ENCODE measurements at places on chromosomes 11 and 22. TPM values are rescaled to one million over a fixed set of nuclear protein-coding genes. Genes with fewer than 3 reads are reported as not detected.

DNA sequence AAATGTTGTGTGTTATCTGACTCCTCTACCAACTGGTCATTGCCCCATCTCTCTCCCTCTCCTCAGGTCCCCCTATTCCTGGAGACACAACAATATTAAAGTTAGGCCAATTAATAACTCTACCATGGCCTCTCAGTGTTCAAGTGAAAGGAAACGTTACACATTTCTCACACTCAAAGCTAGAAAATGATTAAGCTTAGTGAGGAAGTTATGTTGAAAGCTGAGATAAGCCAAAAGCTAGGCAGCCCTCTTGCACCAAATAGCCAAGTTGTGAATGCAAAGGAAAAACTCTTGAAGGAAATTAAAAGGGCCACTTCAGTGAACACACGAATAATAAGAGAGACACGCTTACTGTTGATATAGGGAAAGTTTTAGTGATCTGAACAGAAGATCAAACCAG, 6.9 kb downstream of the DLG2 start:
- H3K36me3 ChIP-seq = no peaks in the 10 kb centered on the region
- H3K4me3 ChIP-seq = no peak overlapping the region
- no peaks in the 10 kb centered on the region for H3K4me1 ChIP-seq
- no peaks in the 10 kb centered on the region for H3K27me3 ChIP-seq
- DNase-seq = no peak
- no peak overlapping the region for H3K27ac ChIP-seq

- H3K4me1 ChIP-seq = peaks cover 9% of the 10 kb centered on the region
- no peaks in the 10 kb centered on the region for H3K27me3 ChIP-seq
- H3K4me3 ChIP-seq = no peak overlapping the region
- no peak overlapping the region for H3K27ac ChIP-seq
- H3K36me3 ChIP-seq = no peaks in the 10 kb centered on the region
- DNase-seq = no peak
These were observed 92.5 kb downstream of the APIP start for GRCh38 chr11:34823639-34824038.

DNA sequence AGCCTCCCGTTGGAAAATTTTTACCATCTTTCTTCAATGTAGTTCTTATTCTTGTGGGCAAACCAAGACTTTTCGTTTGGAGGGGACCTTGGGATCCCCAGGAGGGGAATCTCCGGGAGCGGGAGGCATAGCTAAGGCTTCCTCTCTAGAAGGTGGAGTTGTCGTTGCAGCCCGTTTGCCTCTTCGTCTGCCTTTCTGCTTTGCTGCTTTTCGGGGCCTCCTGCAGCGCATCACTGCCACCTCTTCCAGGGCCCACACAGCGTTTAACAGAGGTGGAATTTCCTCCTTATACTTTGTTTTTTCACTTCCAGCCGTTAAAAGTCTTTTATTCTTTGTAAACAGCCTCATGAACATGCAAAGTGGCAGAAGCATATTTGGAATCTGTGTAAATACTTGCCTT, 3.5 kb upstream of the IFITM3 start:
- H3K27me3 ChIP-seq = no peaks in the 10 kb centered on the region
- no peak overlapping the region for H3K27ac ChIP-seq
- peaks cover 28% of the 10 kb centered on the region for H3K4me1 ChIP-seq
- H3K4me3 ChIP-seq = no peak overlapping the region
- no peaks in the 10 kb centered on the region for H3K36me3 ChIP-seq

The MRPL17 gene
- polyA plus RNA-seq = 42.6 TPM

DNA sequence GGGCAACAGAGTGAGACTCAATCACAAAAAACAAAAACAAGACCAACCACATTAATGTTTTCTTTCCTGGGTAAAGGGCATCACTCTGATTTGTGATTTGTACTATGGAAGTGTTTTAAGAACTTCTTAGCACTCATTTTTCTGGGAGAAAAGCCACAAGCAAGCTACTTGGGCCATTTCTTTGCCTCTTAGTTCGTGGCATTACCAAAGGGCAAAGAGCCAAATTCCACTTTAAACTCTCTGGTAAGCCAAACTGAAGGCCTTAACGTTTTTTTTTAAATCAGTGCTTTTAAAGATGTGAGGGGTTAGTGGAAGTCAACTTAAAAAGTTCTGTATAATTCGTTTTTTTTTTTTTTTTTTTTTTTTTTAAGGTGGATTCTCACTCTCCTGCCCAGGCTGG, 36.9 kb downstream of the CAT start:
- H3K4me1 ChIP-seq = no peaks in the 10 kb centered on the region
- no peak for DNase-seq
- H3K27me3 ChIP-seq = no peaks in the 10 kb centered on the region
- H3K4me3 ChIP-seq = no peak overlapping the region
- peaks cover 13% of the 10 kb centered on the region for H3K36me3 ChIP-seq

DNA sequence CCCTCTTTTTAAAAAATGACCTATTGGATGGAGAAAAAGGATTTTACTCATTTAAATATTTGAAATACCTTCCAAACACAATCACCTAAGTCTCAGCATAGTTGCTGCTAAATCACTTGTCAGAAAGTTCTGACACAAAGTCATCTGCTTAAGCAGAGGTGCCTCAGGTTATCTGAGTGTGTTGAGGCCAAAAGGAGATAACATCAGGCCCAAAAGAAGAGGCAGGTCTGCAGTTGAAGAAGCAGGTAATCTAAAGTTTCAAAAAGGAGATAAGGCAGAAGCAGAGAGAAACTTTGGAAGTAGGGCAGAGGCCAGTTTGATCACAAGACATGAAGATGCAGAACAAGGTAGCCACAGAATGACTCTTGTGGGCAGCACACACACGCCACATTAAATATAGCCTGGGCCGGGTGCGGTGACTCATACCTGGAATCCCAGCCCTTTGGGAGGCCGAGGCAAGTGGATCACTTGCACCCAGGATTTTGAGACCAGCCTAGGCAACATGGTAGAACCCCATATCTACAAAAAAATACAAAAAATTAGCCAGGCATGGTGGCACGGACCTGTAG, 175.7 kb upstream of the API5 start:
- H3K4me1 ChIP-seq = no peaks in the 10 kb centered on the region
- H3K4me3 ChIP-seq = no peak overlapping the region
- H3K27ac ChIP-seq = no peak overlapping the region
- H3K36me3 ChIP-seq = no peaks in the 10 kb centered on the region

The IRAG1 gene
- polyA plus RNA-seq = not detected

GRCh38 chr22:32985899-32986765, 72.0 kb downstream of the SYN3 start:
- peak; percentile 10 for DNase-seq
- H3K27me3 ChIP-seq = no peaks in the 10 kb centered on the region
- H3K27ac ChIP-seq = no peak overlapping the region

The MAP6 gene
- not detected for polyA plus RNA-seq

GRCh38 chr11:11373934-11374333, 20.9 kb upstream of the CSNK2A3 start:
- DNase-seq = no peak
- no peak overlapping the region for H3K4me3 ChIP-seq
- no peaks in the 10 kb centered on the region for H3K36me3 ChIP-seq
- H3K27ac ChIP-seq = no peak overlapping the region
- H3K4me1 ChIP-seq = no peaks in the 10 kb centered on the region

The ANO9 gene
- 9.4 TPM for polyA plus RNA-seq

The LUZP2 gene
- not detected for polyA plus RNA-seq

- H3K27me3 ChIP-seq = no peaks in the 10 kb centered on the region
- H3K27ac ChIP-seq = no peak overlapping the region
- DNase-seq = no peak
- peaks cover 18% of the 10 kb centered on the region for H3K4me1 ChIP-seq
- H3K4me3 ChIP-seq = no peak overlapping the region
These were observed 35.3 kb downstream of the EHF start for GRCh38 chr11:34656062-34656720.

GRCh38 chr11:121544956-121545355, 92.2 kb upstream of the SORL1-AS1 start:
- H3K4me3 ChIP-seq = no peak overlapping the region
- no peak overlapping the region for H3K27ac ChIP-seq
- peaks cover 38% of the 10 kb centered on the region for H3K4me1 ChIP-seq
- H3K27me3 ChIP-seq = no peaks in the 10 kb centered on the region
- DNase-seq = no peak

GRCh38 chr11:121394785-121395184, 57.3 kb upstream of the SORL1 start:
- no peak overlapping the region for H3K27ac ChIP-seq
- no peak overlapping the region for H3K4me3 ChIP-seq
- no peaks in the 10 kb centered on the region for H3K27me3 ChIP-seq
- DNase-seq = no peak
- H3K4me1 ChIP-seq = peaks cover 7% of the 10 kb centered on the region

- no peaks in the 10 kb centered on the region for H3K27me3 ChIP-seq
- no peak overlapping the region for H3K27ac ChIP-seq
- no peak overlapping the region for H3K4me3 ChIP-seq
These were observed 127.1 kb downstream of the SLC1A2 start for GRCh38 chr11:35292279-35292678.

DNA sequence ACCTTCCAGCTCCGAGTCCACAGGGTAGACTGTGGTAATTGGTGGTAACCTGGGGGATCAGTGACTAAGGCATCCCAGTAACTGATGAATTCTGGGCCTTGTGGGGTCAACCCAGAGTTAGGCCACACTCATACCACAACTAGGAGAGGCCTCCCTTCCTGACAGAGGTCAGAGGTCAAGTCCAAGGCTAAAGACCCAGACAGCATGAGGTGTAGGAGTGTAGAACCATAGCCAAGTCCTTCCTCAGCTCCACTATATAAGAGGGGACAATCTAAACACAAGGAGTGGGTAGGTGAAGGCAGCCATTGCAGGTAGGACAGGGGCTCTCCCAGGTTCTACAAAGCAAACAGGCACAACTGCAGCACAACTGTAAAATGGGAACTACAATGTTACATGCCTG, 4.6 kb downstream of the AP1B1 start:
- no peaks in the 10 kb centered on the region for H3K27me3 ChIP-seq
- H3K4me3 ChIP-seq = no peak overlapping the region
- DNase-seq = no peak

DNA sequence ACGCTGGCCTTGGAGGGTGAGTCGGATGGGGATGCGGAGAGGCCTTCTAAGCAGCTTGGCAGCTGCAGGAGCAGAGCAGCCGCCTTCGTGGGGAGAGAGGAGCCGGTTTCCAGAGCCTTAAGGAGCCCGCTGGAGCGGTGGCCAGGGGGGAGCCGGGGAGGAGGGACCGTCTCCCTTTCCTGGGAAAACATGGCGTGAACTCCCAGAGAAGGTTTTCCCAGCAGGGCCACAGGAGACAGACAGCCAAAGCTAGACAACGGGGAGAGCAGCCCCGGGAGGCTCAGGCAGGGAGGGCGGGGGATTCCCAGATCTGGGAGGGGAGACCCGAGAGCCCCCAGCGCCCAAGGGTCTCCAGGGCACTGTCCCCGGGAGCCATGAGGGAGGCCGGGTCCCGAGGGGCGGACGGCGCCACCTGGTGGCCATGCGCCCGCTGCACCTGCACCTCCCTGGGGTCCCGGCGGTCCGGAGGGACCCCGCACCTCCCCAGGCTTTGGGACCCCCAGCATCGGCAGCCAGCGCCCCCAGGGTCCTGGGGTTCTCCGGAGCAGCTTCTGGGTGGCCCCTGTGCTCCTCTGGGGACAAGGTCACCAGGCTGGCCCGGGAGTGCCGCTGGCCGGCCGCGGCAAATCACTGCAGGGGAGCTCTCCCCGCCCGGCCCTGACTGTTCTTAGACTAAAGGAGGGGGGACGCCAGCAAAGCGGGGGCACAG, 2.4 kb upstream of the SYT8 start:
- H3K4me3 ChIP-seq = no peak overlapping the region
- DNase-seq = peak; percentile 61
- no peaks in the 10 kb centered on the region for H3K27me3 ChIP-seq

The CCDC188 gene
- not detected for polyA plus RNA-seq

DNA sequence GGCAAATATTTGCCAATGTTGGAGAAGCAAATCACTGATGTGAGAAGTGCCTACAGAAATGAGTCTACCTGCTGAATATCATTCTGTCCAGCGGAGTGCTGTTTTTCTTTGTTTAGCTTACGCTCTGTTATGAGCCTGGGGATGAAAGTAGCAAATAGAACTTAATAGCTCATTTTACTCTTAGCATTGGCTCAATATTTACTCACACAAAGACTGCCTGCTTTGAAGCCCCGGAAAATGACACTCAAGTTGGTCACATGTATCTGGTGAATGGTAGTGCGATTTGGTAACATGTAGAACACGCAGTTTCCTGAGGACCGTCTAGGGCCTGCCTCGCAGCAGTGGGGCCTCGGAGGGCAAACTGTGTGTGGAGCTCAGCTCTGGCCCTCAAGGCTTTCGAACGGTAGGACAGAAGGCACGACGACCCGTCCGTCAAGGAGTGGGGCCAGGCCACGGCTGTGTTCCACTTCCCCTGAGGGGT, 38.9 kb downstream of the TBC1D22A start:
- no peaks in the 10 kb centered on the region for H3K27me3 ChIP-seq
- H3K36me3 ChIP-seq = peaks cover 45% of the 10 kb centered on the region
- H3K4me3 ChIP-seq = no peak overlapping the region
- peaks cover 12% of the 10 kb centered on the region for H3K4me1 ChIP-seq
- no peak overlapping the region for H3K27ac ChIP-seq
- DNase-seq = no peak

GRCh38 chr11:75627906-75628668, 40.8 kb downstream of the MAP6 start:
- no peaks in the 10 kb centered on the region for H3K36me3 ChIP-seq
- DNase-seq = no peak
- H3K4me1 ChIP-seq = no peaks in the 10 kb centered on the region

DNA sequence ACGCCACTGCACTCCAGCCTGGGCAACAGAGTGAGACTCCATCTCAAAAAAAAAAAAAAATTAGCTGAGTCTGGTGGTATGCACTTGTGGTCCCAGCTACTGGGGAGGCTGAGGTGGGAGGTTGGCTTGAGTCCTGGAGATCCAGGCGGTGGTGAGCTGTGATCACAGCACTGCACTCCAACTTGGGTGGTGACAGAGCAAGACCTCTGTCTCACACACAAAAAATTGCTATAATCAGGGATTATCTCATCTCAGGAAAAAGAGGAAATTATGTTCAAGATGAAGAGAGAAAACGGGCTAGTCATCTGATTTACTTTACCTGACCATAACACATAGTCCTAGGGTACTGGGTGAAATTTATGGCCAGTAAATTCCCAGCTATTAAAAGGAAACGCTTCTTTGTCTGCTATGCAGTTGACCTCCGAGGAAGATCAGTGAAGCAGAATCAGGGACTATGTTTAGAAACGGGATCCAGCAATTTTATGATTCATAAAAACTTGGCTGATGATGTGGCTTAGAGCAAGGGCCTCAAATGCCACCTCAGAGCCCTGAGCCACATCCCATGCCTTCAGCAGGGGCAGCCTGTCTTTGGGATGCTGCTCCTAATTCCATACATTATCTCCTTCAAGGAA, 386.2 kb downstream of the NTM start:
- no peaks in the 10 kb centered on the region for H3K4me1 ChIP-seq
- no peak overlapping the region for H3K27ac ChIP-seq
- H3K36me3 ChIP-seq = no peaks in the 10 kb centered on the region

The HEPN1 gene
- not detected for polyA plus RNA-seq

- H3K36me3 ChIP-seq = no peaks in the 10 kb centered on the region
- H3K27me3 ChIP-seq = peaks cover 5% of the 10 kb centered on the region
- no peak for DNase-seq
- no peak overlapping the region for H3K4me3 ChIP-seq
- no peak overlapping the region for H3K27ac ChIP-seq
- no peaks in the 10 kb centered on the region for H3K4me1 ChIP-seq
These were observed 49.3 kb downstream of the CHRDL2 start for GRCh38 chr11:74681686-74682651.

Data from CD4-positive, alpha-beta memory T cell (primary cell).